AG04450 (cell line): ENCODE measurements at places on chromosomes 16 and 17. TPM values are rescaled to one million over a fixed set of nuclear protein-coding genes. Genes with fewer than 3 reads are reported as not detected.

The SLC43A2 gene
- polyA plus RNA-seq = 5.3 and 6.8 TPM in 2 replicates

The CD300H gene
- polyA plus RNA-seq = not detected in 2 replicates

The LPO gene
- polyA plus RNA-seq = not detected in 2 replicates

GRCh38 chr17:4710693-4711634, 532 bp downstream of the ARRB2 start:
- DNase-seq = no peak

DNA sequence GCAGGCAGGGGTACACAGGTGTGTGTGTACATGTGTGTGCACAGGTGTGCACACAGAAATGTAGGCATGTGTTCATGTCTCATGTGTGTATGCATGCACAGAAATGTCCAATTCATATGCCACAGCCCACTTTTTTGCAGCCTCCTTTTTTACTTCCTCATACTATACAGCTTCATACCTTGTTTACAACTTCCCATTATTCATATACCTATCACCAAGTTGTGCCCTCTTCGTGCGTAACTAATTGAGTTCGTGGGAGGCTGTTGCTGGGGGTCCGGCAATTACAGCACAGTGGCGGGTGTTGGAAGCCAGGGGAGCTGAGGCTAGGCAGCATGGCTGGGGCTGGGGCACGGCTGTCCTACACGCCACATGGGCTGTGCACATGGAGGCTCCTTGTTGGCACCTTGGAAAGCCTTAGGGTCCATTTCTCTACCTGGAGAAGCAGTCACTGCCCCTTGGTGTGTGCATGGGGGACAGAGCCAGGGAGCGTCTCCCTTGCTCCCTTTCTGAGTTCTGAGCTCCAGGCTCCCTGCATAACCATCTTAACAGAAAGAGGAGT, 266.7 kb downstream of the ENGASE start:
- DNase-seq = no peak

DNA sequence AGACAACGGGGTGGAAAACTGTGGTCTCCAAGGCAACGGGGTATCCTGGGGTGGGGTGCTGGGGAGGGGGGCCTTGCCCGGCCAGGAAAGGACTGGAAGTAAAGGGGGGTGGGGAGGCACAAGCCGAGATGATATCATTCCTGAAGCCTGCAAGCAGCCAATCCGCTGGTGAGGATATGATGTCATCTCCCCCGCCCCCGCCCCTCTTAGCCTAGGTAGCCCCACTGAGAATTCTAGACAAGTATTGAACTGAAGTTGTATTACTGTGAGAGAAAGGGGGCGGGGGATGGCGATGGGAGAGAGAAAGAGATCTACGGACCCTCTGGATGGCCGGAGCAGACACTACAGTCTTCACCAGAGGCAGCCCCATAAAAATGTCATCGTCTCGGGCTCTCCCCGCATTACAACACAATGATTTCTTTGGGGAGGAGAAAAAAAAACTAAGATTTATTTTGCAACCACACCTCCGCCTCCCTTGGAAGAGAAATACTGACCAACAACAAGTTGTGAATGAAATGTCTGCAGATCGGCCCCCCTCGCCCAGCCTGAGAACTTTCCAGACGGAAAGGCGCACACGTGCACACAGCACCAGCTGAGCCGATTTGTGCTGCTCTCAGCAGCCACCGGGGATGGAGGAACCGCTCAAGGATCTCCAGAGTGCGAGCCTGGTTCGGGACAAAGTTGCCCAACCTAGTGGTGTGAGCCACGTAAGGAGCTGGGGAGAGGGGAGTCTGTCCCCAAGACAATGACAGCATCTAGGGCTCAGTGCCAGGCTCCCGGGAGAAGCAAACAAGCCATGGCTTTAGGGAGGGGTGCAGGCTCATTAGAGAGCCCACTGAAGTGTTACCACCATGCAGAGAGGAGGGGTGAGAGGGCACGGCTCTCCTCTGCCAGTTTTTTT, 222.1 kb downstream of the SOX9 start:
- DNase-seq = no peak

DNA sequence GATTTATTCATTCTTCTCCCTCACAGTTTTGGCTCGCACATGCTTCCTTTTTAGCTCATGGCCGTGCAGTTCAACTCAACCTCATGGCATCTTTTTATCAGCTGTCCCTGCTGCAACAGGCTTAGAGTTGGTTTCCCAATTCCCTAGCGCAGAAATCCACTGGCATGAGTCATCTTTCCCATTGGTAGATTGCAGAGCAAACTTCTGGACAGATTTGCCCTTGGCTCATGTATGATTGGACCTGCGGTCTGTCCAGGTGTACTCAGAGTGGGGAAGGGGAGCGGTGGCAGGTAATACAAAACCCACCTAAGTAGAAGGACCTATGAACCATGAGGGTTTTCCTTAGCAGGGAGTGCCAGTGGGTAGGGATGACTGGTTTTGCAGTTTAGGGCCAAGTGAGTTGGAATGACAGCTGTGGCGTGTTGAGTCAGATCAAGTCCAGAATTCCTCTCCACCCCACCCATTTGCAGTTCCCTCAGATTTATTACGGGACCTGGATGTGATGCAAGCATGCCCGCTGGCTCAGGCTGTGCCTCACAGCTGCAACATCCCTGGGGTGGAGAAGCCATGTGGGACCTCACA, 584.7 kb downstream of the WWOX start:
- DNase-seq = no peak

The WFIKKN1 gene
- polyA plus RNA-seq = not detected in 2 replicates

The SLC38A8 gene
- not detected in 2 replicates for polyA plus RNA-seq

DNA sequence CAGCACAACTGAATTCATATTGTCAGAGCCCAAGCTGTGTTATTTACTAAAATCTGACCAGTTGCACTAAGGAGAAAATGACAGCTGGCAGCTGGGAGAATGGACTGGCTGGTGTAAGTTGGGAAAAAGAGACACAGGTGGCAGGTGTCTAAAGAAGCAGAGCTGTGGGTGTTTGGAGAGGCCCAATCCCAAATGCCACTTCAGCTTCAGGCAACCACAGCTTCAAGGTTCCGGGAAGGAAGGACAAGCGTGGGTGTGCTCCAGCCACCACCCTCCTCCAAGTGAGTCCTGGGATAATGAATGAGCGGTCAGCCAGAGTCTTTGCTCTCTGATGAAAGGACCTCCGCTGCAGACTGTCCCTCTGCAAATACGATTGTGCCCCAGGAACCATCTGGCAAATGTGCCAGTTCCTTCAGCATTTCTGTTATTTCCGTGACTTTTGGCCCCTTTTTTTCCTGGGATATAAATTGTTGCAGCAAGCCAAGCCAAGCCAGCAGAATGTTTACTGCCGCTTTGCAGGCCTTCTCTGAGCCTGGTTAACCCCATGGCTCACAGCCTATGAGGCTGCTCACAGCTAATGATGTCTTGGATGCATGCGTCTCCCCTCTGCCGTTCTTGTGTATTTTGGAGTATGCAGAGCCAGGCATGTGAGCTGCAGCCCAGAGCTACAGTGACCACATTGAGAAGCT, 9.5 kb upstream of the RHBDL3 start:
- no peak for DNase-seq

- no peak for DNase-seq
Observed at GRCh38 chr17:57110152-57110542, 25.1 kb downstream of the AKAP1 start.

The PPL gene
- polyA plus RNA-seq = 2.0 and 2.2 TPM in 2 replicates

The CCDC78 gene
- polyA plus RNA-seq = 1.1 and 1.5 TPM in 2 replicates

The KRTAP1-5 gene
- polyA plus RNA-seq = 16.9 and 20.2 TPM in 2 replicates

The CDC6 gene
- polyA plus RNA-seq = 8.6 and 9.1 TPM in 2 replicates

DNA sequence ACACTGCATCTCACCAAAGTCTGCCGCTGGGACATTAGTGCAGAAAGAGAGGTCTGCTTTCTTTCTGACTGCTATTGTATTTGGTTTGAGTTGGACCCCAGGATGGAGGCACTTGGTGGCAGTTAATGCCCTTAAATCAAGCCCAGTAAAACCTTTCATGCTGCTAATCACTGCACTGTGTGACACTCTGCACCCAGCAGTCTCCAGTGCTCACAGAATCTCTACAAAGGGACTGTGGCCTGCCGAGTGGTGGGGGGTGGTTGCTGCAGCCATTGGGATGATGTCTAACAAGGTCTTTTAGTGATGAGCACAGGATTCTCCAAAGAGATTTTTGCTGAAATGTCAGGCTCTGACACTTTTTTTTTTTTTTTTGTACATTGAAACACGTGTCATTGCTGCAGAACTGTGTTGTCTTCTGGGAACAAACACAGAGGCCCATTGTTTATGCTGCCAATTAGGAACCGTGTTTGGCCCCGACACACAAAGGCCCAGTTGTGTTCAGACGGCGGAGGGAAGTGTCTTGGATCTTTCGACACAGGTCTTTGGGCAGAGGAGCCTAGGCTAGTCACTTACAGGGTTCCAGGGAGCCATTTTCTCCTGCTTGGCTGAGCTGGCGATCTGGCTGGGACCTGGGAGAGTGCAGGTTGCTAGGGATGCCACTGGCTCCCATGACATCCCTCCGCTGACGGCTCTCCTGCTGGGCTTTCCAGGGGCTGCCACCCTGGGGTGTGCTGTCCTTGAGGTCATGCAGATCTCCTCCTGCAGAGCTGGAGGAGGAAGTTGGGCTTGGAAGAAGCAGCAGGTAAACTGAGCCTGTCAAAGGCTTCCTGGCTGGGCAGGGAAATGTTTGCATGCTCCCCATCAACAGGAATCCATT, 16.2 kb upstream of the TNRC6C start:
- DNase-seq = no peak

The MFSD6L gene
- not detected in 2 replicates for polyA plus RNA-seq

The AOC2 gene
- polyA plus RNA-seq = 0.16 and 0.33 TPM in 2 replicates

GRCh38 chr16:30406795-30407101, 658 bp upstream of the ZNF771 start:
- no peak for DNase-seq

DNA sequence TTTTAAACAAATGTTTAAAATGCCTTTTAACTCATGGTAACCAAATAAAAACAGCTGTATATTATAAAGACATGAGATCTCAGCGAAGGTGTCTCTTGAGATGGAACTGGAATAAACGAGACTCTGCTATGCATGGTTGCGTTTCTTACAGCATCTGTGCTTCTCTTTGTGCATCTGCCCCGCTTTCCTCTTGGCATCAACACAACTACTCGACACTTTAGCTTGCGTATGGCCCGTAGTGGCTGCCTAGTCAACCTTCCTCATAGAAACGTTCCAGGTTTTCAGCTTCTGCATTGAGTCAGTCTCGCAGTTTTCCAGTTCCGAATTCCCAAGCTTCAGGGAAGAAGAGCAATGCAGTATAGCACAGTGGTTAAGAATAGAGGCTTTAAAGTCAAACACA, 214.9 kb downstream of the CEP112 start:
- no peak for DNase-seq

DNA sequence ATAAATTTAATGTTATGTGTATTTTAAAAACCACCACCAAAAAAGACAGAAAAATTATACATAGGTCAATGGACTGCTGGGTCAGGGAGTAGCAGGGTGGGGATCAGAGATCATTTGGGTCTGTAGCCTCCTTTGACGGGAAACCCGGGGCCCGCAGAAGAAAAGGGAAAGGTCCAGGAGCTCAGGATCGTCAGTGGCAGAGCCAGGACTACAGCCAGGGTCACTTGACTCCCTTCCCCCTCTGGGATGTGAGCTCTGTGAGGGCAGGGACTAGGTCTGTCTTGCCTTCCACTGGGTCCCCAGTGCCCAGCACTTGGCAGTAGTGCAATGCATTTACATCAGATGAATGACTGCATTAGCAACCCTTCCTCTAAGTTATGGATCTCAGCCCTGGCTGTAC, 62.1 kb downstream of the TOM1L2 start:
- no peak for DNase-seq

GRCh38 chr16:65413861-65414260, 292.0 kb upstream of the CDH11 start:
- DNase-seq = no peak

DNA sequence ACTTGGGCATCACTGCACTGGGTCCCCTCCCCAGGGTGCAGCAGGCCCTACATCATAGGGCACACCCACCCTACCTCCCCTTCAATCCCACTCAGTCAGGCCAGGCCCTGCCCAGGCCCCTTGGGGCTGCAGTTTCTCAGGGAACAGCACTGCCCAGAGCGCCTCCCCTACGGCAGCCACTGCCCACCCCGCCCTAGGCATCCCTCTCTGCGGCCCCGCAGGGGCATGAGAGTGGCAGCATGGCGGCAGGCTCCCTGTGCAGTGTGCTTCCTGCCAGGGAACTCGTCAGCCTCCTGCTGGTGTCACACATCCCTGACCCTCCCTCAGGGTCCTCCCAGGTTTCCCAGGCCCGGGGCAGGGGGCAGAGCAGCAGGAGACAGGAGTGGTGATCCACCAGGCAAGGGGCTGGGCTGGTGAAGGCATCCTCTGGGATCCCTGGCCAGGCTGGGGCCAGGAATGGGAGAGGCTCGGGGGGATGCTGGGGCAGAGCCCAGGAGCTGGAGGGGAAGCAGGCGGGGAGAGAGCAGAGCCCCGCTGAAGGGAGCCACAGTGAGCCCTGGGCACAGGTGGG, 16.2 kb upstream of the BAHCC1 start:
- no peak for DNase-seq

The SMIM22 gene
- polyA plus RNA-seq = not detected in 2 replicates
